ENCODE measurements at places on chromosomes 4 and X.

GRCh38 chrX:71216485-71216884 lies 6.5 kb upstream of the GJB1 start:
- no peak for DNase-seq

- no peak for DNase-seq
Measured at GRCh38 chr4:174444390-174444789, 77.9 kb downstream of the HPGD start.

DNA sequence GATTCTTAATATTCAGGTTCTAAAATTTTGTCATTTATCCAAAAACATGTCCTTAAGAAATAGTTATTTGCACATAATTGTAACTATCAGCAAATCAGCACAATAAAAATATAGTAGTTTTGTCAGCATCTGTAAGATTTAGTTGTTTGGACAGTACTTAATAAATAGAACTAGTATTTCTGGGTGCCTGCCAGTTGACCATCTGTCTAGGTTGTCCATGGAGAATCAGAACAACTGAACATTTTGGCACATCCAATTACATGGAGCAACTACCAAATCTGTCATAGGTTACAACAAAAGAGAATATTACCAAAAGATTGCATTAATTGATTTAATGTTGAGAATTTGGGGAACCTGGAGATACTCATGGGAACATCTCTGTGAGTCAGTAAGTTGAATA lies 305.5 kb upstream of the TACR3 start:
- DNase-seq = no peak

DNA sequence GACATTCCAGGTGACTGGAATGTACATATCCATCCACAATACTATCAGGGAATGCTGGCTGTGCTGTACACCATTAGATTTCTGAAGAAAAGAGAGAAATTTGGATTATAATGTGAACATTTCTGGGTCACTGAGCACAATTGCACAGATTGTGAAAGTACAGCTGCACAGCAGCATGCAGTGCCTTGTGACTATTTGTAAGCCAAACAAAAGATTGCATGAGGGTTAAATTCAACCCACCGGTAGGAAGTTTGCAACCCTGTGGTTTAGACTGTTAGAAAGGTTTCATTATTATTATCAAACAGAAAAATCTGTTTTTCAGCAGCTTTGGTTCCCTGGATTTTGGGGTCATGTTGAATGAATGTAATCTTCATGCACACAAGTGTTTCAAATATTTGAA lies 24.5 kb downstream of the DDIT4L start:
- no peak for DNase-seq

DNA sequence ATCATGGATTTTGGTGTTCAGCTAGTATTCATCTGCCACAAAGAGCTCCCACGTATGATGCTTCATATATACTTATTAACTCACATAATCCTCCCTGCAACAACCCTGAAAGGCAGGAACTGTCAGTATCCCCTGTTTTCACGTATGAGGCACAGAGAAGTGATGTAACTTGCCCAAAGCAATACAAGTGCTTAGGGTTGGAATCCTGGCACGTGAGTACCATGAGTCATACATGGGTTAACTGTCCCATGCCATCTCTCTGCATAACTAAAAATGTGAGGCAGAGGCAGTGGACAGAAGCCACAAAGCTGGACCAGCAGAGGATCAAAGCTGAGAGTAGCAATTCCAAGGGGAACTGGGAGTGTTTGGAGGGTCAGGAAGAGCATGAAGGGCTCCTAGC lies 35.7 kb upstream of the EGFL6 start:
- no peak for DNase-seq

DNA sequence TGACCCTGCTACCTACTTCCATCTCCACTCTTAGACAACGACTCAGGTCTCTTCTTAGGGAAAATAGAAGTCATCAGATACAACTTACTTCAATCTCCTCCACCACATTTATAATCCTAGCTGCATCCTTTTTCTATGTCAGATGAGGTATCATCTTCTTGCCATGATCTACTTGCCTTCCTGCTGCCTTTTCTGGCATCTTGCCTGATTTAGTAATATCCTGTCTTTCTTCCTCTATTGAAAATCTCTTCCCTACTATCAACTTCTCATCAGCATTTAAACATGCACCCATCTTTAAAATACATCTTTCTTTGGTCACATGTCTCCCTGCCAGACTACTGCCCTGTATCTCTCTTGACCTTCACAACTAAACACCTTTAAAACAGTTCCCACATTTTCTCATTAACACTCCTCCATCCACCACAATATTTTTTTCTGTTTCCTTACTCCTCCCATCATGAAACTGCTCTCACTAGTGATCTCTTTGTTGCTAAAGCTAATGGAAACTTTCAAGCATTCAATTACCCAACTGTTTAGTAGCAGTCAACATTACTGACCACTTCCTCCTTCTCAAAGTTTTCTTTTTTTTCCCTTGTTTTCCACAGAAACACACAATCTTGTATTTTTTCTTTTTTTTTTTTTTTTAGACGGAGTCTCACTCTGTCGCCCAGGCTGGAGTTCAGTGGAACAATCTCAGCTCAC lies 100.8 kb upstream of the CXorf66 start:
- DNase-seq = no peak

GRCh38 chr4:178347111-178347510 lies 904.9 kb upstream of the AGA start:
- no peak for DNase-seq

- no peak for DNase-seq
Measured at GRCh38 chr4:156815717-156816359, 155.8 kb downstream of the PDGFC start.

- DNase-seq = no peak
Measured at GRCh38 chrX:87813566-87813965, 296.0 kb downstream of the KLHL4 start.

GRCh38 chr4:15542760-15543159 lies 73.1 kb downstream of the CC2D2A start:
- no peak for DNase-seq
